ENCODE measurements at places on chromosomes 5 and 9.

GRCh38 chr9:123431581-123431980 lies 75.6 kb downstream of the CRB2 start:
- DNase-seq = no peak

- DNase-seq = peak; percentile 29
Measured at GRCh38 chr5:149961957-149962409, 1.4 kb downstream of the SLC26A2 start.

DNA sequence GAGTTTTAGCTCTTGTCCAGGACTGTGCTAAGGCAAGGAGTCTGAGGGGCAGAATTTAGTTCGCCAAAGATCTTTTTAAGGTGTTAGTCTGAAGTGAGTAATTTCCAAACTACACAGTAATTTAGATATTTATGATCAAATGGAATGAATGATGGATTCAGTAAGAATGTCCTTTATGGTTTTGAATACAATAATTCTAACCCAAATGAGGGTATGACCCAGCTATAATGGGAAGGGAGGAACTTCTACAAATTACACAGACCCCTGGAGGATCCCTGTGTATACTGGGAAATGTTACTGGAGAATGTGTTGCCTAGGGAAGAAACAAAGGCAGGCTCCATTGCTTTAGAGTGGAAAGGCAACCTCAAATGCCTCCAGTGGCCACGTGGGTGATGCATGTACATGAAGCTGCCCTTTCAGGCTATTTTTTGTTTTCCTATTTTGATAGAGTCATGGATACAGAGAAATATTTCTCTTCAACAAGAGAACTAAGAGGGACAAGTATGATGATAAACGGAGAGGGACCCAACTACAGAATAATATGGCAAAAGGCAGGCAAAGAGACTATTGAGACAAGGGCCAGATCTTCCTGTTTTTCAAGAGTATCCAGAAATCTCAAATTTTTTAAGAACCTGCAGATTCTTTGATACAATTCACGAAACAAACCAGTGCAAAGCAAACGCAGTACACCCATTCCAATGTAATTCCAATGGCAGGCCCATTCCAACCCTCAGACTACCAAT lies 25.4 kb downstream of the SLC1A3 start:
- DNase-seq = no peak

GRCh38 chr5:60856066-60856465 lies 12.0 kb upstream of the ELOVL7 start:
- DNase-seq = no peak

DNA sequence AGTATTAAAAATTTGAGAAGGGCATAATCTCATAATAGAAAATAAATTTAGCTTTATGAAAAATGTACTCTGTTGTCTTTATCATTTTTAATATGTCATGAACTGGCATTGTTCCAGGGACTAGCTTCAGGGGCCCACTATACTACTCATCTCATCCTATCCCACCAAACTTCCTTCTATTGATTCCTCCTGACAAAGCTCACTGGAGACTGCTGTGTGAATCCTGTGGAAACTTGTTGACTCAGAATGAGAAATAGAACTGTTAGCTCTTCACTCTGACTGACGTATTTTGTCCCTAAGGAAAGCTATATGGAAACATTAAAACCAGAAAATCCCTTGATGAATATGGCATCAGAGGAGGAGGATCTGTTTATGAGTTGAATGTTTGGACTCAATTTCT lies 29.8 kb upstream of the BNIP1 start:
- DNase-seq = no peak

DNA sequence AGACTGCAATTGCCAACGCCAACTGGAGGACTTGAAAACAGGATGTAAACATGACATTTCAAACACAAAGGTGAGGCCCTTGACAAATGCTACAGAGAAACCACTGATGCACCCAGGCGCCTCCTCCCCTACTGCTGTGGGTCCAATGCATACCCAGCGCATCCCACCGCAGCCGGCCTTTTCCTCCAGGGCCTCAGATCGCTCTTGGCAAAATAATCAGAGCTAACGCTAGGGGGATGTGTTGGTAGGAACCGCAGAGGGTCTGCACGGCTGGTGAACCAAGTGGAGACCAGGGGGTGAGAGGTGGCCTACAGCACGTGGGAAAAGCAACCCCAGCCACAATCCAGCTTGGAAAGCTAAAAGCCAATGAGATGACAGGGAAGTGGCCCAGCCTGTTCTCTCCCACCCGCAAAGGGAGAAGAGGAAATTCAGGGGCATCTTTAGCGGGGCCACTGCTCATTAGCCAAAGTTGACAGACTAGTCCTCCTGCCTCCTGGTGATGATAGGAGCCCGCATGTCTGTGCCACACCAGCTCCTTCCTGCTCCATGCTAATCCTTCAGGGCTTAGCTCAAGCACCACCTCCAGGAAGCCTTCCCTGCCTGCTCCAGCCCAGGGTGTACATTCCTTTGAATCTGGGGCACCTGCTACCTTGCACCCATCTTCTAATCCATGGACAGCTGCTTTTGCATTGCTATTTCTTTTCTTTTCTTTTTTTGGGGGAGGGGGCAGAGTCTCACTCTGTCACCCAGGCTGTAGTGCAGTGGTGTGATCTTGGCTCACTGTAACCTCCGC lies 5.9 kb downstream of the FAM163B start:
- DNase-seq = peak; percentile 66

DNA sequence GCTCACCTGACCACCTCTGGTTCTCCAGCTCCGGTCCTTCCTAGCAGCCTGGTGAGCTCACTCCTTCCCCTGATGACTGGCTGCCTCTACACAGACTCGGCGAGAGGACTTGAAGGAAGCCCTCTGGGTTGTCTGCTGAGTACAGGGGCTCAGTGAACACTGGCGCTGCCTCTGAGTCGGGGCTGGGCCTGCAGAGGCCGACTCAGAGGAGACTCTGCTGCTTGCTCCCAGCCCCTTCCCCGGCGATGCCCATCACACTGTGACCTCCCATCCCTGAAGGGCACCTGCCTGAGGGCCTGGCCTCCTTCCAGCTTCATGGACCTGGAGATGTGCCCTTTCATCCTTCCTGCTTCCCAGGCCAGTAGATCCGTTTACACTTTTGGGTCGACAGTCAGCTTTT lies 22.0 kb downstream of the CRB2 start:
- DNase-seq = no peak

GRCh38 chr9:135051316-135052038 lies 36.0 kb upstream of the OLFM1 start:
- no peak for DNase-seq

DNA sequence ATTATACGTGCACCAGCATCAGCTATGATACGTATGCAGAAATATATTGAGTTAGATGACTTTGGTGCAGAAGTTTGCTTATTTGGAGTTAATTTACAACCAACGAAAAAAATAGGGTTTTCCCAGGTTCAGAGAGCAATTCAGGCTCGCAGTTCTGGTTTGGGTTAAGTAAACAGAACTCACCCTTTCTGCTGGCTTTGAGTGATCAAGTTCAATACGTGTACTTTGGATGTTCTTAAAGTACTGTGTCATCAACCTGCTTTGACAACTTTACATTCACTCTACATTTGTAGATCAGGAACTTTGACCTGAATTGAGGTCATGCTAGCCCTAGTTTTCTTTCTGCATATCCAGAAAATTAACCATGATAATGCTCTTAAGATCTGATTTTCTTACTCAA lies 40.7 kb downstream of the ACOT12 start:
- no peak for DNase-seq

GRCh38 chr9:115781070-115781736 lies 372.4 kb upstream of the PAPPA start:
- no peak for DNase-seq
